ENCODE measurements at places on chromosomes 16 and 17.

DNA sequence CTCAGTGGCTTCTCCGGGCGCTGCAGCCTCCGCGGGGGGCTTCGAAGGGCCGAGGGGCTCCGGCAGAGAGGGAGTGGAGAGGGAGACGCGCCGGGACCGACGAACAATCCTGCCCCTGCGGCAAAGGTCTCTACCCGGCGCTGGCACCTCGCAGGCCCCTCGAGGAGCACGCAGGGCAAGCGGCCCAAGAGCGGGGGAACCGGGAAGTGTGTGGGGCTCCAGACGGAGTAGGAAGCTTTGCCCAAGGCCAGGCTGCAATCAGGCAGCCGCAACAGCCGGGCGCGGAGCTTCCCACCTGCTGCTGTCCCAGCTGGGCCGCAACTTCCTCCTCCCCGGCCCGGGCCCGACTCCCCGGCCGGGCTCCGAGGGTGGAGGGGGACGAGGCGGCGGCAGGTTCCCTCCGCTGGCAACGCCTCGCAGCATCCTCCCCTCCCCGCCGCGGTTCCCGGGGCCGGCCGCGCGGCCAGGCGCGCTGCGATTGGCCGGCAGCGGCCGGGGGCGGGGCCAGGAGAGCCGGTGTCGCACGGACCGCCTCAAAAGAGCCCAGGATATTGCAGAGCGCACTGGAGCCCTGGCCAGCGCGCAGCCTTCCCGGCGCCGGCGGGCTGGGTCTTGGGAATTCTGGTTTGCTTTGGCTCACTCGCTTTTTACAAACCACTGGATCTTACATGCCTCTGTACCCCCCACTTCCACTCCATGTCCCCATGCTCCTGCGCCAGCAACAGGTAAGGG lies at the start of gene KCNJ2:
Gene KCNJ2 (plus strand): TSS at position 556 of the 732 bp plus-strand sequence. CDS start 5,508 bp downstream, outside the sequence.
- DNase-seq = peak; percentile 48

- no peak for DNase-seq
These were observed 16.8 kb upstream of the CCDC182 start for GRCh38 chr17:57761887-57762286.

GRCh38 chr17:65697661-65698060 lies 136.2 kb upstream of the AXIN2 start:
- no peak for DNase-seq

DNA sequence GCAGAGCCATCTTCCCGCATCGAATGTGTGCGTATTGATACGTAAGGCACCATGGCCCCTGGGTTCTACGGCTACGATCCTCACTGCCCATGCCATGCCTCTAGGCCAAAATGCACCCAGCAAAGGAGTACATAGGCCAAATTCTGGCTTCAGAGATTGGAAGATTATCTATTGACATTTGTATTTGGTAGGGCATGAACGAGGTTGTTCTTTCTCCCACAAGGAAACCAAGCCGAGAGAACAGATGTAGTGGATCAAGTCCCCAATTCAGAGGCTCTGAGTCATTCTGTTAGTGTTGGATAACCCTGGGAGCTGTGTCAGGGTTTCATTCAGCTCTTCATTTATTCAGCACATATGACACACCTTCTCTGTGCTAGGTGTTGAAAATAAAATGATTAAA lies 36.5 kb downstream of the HOXB1 start:
- no peak for DNase-seq

DNA sequence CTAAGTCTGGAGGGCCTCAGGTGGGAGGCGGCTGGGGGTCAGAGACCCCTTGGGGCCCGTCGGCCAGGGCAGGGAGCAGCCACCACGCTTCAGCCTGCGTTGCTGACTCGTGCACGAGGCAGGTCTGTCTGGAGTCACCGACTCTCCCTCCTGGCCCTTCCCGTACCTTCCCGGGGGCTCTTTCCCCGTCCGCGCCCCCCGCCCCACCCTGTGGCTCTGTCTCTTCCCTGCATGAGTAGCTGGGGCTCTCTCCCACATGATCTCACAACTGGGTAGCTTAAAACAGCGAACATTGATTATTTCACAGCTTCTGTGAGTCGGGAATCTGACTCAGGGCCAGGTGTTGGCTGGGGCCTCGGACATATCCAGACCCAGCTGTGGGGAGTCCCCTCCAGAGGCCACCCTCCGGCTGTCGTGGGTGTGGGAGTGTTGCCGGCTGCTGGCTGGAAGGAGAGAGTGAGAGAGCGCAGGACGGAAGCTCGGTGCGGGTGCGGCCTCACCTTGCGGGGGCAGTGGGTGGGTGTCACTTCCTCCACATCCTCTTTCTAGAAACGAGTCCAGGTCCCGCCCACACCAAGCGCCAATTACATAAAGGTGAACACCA lies 17.3 kb downstream of the BAHCC1 start:
- peak; percentile 54 for DNase-seq

GRCh38 chr17:9671559-9671958 lies 26.2 kb downstream of the USP43 start:
- DNase-seq = no peak

GRCh38 chr17:57584050-57584551 lies 161.0 kb downstream of the CCDC182 start:
- DNase-seq = no peak
